ENCODE measurements at places on chromosomes 2 and 18.

GRCh38 chr18:50360611-50361010, 14.2 kb upstream of the SKA1 start:
- no peak for DNase-seq

- DNase-seq = no peak
These were observed 53.5 kb upstream of the CYP1B1 start for GRCh38 chr2:38129481-38129880.

GRCh38 chr18:23154823-23155500, 19.7 kb downstream of the CABLES1 start:
- DNase-seq = no peak

- DNase-seq = no peak
These were observed 710.4 kb downstream of the RNF144A start for GRCh38 chr2:7627583-7627982.

- no peak for DNase-seq
These were observed 92.4 kb upstream of the ITGA6 start for GRCh38 chr2:172334988-172335387.

DNA sequence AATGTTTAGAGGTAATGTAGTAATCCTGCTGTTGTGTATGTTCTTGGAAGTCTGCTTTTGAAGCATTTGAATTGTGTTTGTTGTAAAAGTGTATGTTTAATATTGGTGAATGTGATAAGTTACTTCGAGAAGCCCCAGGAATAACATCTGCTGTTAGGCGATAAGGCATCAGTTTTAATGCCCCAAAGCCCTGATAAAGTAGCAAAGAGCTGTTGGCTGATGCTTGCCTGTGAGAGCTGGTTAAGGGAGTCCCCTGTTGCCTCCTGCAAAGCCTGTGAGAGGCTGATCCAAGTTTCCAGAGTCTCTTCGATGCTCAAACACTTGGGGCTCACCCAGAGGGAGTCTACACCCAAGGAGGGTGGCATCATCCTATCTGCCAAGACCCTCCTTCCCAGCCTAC, 110.3 kb downstream of the RNF152 start:
- no peak for DNase-seq

GRCh38 chr2:65500310-65501040, 68.1 kb upstream of the SPRED2 start:
- no peak for DNase-seq

DNA sequence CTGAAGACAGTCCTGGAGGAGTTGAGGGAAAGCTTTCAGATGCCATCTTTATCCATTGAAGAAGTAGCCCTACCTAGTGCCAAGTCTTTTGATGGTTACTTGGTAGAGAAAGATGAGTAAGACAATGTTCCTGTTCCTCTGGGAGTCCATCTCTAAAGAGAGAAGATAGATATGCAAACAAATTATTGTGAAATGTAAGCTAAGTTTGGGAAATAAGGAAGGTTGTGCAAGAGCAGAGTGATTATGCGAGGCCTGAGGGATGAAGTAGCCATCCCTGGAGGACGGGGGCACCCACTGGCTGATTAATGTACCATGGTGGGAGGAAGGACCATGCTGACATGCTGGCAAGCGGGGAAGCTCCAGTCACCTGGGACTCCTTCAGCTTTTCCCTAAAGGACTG, 994 bp upstream of the DTNA start:
- no peak for DNase-seq

DNA sequence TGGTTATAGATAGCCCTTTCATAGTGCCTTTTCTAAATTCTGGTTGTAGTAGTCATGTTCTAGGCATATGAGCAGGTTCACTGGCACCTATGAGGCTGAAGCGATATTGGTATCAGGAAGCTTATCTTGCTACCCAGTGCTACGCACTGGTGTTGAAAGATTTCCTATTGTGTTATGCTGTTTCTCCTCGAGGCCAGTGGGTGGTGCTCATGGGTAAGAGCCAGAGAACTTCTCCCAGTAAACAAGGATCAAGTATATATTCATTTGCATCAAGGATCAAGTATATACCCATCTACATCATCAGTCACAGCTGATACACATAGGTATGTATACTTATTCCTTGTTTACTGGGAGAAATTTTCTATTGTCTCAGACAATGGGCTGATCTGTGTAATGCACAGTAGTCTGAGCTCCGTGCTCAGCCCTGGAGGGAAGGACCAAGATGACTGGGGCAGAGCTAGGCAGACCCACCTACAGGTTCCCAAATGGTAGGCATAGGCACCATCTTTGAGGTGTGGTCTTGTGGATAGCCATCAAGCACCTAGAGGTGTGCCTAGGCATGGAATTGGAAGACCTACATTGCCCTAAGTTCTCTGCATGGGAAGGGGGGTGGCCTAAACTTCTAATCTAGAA, 101.2 kb upstream of the GALNT13 start:
- DNase-seq = no peak

GRCh38 chr2:3785220-3785889, 82.0 kb downstream of the DCDC2C start:
- no peak for DNase-seq

DNA sequence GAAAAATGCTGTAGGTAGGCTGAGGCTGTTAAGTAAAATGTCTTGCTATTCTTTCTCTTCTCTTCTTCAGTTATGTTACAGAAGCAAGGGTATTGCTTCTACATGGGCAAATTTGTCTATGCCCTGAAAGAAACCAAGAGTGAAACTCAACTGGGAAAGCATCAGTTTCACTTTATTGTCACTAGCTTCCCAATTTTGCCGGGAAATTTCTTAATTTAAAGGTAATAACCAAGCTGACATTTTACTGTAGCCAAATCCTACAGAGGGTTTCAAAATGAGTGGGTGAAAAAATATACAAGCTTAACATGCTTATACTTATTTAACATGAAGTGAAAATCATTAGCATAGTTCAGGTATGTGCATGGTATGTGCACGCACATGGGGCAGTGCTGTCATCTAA, 3.2 kb downstream of the TANK start:
- no peak for DNase-seq

DNA sequence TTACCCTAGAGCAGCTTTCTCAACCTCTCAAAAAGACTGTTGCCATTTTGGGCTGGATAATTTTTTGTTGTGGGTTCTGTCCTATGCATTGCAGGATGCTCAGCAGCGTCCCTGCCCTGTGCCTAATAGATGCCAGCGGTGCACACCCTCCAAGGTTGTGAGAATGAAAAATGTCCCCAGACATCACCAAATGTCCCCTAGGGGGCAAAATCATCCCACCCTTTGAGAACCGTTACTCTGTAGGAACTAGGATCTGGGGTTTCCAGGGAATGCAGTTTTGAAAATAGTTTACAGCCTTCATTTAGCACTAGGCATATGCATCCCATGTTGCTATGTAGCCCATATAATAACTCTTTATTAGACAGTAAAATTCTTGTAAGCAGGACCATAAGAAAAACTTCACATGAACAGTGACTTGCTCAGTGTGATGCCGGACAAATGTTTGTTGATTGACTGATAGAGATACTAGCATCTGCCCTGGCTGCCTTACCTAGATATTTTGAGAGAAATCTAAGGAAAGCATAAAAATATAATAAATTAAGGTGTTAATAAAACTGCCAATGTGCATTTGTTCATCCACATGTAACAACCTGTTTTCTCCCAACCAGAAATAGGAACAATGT, 79.2 kb upstream of the EPC2 start:
- DNase-seq = no peak

GRCh38 chr2:191995285-191995684, 148.4 kb upstream of the CAVIN2 start:
- DNase-seq = no peak

DNA sequence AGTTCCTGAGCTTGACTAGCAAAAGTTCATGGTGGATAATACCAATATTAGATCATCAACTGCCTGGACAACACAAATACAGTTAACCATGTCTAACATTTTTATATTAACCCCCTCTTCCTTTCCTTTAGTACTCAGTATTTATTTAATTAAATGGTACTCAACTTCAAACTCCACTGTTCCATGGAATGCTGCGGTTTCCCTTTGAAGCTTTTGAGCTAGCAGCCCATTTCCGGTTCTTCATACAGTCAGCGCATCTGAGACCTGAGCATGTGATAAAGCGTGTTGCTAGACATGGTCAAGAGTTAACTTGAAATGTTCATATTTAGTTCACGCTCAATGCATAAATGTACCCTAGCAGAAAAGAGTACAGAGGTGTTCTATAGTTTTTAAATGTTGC, 278.4 kb downstream of the ALPK2 start:
- DNase-seq = no peak
